CD4-positive, alpha-beta T cell treated with Interleukin-17A for 1 hour (primary cell): ENCODE measurements at places on chromosomes 16 and 17.

GRCh38 chr17:40472733-40473452 is 28.5 kb downstream of the TNS4 start:
- no peak for DNase-seq

GRCh38 chr17:77153472-77153871 is 12.7 kb downstream of the SEC14L1 start:
- DNase-seq: no peak

- no peak for DNase-seq
Observed at GRCh38 chr16:11630046-11630767, 38.0 kb upstream of the SNN start.

- no peak for DNase-seq
Observed at GRCh38 chr16:53414381-53414780, 19.9 kb upstream of the RBL2 start.

- DNase-seq: no peak
Observed at GRCh38 chr16:56632848-56633365, 448 bp downstream of the MT1M start.

- DNase-seq: peak; percentile 83
Observed at GRCh38 chr16:29700253-29700987, 21.4 kb downstream of the QPRT start.

DNA sequence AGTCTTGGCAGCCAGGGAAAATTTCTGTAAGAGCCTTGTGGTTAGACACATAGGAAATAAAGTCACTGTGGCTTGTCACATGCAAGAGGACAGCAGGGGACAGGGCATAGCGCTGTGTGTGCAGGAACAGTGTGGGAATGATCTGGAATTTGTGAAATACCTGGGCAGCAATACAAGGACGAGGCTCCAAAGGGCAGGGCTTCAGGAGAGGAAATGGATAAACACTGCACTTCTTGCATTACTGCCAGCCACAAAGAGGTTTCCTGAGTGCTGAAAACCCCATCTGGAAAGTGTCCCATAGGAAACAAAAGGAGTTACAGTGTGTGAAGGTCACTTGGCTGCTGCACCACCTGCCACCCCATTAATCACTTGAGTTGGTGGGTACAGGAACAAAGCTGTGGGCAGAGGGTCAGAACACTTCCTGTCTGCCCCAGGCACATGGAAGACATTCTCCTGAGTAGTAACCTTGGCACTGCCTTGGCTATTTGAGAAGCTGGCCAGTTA is 12.1 kb upstream of the HP start:
- no peak for DNase-seq

- DNase-seq: no peak
Observed at GRCh38 chr17:4945944-4946280, 2.4 kb downstream of the PFN1 start.

GRCh38 chr17:47252766-47253512 is 688 bp upstream of the ITGB3 start:
- DNase-seq: no peak

- no peak for DNase-seq
Observed at GRCh38 chr17:988561-988960, 8.4 kb upstream of the TIMM22 start.

DNA sequence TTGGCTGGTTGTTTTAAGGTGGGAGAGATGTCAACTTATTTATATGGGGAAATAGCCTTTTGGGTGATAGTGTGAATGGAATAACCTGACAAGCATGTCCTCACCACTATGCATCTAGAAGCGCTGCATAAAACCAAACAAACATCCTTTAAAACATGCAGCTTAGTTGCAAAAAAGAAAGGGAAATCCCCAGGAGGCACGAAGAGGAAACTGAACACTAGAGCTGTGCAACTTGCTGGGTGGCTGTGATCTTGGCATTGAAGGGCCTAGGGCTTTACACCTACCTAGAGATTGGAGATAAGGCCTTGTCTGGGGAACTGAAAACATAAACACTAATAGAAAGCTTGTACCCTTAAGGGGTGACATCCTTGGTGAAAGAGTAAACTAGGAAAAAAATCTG is 7.3 kb downstream of the C16orf54 start:
- DNase-seq: peak; percentile 89

DNA sequence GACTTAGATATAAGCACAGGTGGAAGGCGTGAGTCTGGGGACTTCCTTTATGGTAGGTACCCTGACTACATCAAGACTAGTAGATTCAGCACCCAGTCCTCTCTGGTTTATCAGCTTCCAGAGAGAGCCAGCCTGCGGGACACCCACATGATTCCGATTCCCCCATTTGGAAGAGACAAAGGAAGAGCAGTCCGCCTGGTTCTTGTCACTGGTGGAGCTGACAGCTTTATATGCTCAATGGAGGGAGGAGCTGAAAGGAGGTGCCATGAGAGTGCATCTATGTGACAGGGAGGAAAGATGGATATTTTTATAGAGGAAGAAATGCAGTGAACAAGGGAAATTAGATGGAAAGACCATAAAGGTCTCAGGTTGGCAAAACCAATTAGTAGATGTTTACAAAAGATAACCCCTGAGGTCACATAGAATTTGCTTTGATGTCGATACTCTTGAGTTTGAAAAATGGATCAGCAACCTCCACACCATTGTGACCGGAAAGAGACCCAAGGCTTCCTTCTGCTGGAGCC is 437.7 kb downstream of the PMP22 start:
- no peak for DNase-seq

DNA sequence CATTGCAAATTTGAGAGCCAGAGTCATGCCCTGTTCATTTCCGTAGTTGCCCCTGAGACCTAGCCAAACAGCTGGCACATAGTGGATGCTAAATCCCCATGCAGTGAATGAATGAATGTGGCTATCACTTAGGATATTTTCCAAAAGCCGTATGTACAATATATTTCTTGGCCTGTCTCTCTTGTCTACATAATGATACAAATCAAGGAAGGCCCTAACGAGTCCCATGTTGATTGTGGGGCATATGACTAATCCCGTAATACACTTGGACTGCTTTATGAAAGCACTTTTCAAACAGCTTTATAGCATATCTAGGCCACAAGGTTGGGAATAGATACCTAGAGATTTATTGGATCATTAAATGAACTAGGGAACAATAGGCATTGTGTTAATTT is 478.0 kb downstream of the SLC39A11 start:
- DNase-seq: no peak

DNA sequence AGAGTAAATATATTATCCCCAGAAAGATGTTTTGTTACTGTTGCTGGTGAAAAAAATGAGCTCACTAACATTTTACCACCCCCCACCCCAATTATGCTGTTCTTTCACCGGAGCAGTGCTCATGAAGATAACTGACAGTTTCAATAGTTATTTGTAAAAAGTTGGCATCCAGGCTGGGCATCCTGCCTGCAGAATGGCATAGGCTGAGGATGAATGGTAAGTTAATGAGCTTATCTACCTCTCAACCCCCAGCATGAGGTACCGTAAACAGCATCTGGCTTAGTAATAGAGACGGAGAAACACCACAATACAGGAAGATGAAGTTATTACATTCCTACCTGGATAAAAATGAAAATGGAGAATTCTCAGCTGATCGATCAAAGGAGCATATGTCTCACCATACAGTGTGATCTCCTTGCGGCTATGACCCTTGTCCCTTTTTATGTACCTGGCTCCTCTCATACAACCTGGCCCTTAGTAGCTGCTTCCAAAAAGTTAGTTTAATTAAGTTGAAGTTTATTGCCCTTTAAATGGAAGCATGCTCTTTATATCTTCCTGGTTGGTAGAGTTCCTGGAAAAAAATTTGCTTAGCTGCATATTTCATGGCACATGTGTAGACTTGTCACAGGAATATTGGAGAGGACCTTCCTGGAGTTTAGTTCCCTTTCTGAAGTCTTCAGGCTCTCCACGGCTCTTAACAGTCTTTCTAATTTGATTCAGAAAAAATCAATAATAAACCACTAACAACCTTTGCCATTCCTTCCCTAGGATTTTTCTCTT is 61.2 kb upstream of the MPHOSPH6 start:
- no peak for DNase-seq

GRCh38 chr17:50046667-50047066 is 9.2 kb upstream of the ITGA3 start:
- no peak for DNase-seq

- DNase-seq: no peak
Observed at GRCh38 chr17:17579691-17580090, 11.8 kb downstream of the PEMT start.

GRCh38 chr17:65553646-65554552 is 7.5 kb downstream of the AXIN2 start:
- no peak for DNase-seq

GRCh38 chr17:48295362-48296288 is 134.4 kb downstream of the SKAP1 start:
- DNase-seq: peak; percentile 41

- no peak for DNase-seq
Observed at GRCh38 chr17:11999696-12000095, 2.4 kb upstream of the ZNF18 start.

DNA sequence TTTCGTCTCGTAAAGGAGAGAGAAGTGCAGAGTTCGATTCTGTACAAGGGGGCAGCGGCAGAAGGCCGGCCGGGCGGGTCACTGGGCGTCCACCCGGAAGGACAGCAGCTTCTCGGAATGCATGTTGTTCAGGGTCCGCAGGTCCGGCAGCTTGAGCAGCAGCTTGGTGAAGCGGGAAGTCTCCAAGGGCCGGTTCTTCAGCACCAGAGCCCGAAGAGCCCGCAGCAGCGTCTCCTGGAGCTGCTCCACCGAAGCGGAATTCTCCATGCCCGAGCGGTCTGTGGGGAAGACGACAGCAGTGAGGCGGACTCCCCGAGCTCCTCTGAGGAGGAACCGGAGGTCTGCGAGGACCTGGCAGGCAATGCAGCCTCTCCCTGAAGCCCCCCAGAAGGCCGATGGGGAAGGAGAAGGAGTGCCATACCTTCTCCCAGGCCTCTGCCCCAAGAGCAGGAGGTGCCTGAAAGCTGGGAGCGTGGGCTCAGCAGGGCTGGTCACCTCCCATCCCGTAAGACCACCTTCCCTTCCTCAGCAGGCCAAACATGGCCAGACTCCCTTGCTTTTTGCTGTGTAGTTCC is 7.3 kb downstream of the NR1D1 start:
- DNase-seq: no peak

- peak; percentile 53 for DNase-seq
Observed at GRCh38 chr17:27846042-27846655, 45.8 kb upstream of the NOS2 start.

DNA sequence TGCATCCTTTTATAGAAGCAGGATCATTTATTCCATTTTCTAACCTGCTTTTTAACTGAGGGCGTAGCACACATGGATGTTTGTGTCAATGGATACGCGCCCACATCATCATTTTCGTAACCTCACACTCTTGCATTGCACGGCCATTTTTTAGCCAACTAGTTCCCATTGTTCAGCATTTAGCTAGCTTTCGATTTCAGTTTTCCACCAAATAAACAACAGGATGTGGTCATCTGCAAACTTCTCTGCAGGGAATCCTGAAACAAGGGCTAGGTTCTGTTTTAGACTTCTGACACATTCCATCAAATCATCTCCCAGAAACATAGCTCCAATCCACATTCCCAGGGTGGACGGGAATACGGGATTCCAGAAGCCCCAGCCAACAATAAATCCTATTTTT is 6.4 kb downstream of the CYB561 start:
- peak; percentile 68 for DNase-seq

GRCh38 chr17:9402590-9403199 is 172.9 kb downstream of the STX8 start:
- peak; percentile 41 for DNase-seq

DNA sequence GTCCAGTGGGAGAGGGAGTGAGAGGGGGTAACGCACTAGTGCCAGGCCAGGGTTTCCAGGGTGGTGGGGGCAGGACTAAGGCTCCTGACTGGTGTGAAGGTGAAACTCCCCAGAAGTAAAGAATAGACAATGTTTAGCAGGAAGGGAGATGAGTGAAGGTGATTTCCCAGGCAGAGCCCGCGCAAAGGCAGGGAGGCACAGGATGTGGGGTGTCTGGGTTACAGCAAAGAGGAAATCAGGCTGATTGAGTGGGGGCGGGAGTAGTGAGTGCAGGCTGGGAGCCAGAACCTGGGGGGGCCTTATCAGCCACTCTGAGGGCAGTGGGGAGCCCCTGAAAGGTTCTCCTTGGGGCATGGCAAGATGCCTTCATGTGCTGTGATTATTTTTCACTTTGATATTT is 167.5 kb downstream of the UTP18 start:
- DNase-seq: peak; percentile 83

DNA sequence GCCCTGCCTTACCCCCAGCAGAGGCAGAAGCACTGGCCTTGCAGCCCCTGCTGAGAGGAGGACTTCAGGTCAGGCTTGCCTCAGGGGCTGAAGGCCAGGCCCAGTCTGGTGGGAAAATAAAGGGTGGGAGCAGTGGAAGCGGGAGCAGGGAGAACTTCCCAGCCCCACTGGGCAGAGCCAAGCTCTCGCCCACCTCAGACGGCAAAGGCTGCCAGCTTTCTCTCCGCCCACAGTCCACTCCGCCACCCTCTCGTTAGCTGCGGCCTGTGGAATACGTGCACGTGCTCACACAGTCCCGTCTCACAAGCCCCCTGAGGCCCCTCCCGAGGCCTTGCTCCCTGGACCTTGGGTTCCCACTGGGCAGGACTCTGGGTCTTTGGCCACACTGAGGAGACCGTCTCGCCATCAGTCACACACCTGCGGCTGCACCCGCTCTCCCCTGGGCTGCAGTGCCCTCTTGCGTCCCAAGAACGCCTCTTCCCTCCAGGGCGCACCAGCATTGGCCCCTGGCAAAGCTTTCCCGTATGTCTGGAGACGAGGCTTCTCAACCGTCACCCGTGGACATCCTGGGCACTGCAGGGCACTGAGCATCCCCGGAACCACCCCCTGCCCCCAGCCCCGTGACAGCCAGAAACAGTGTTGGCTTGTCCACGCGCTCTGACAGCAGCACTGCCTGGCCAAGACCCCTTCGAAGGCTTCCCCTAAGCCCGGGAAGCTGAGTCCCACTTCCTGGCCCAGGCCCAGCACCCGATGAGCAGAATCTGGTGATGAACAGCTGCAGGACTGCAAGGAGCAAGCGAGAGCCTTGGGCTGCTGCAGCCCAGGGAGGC is 8.3 kb downstream of the MRPL28 start:
- DNase-seq: peak; percentile 80

DNA sequence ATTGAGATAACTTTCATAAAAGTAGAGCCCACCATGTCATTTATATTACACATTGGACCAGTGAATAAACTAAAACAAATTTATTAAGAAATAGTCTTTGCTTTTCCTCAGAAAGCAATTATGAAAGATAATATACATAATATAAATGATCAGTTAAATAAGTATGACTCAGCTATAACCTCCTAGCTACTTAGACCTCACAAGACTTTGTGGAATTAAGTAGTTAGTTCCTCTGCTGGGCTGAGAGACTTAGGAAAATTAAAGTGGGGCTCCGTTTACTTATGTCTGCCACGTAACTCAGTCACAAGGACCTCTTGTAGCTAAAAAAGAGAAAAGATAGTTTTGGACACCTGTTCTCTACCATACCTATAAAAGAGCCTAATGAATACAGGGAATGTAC is 76.9 kb downstream of the MRTFB start:
- no peak for DNase-seq

- no peak for DNase-seq
Observed at GRCh38 chr17:68963958-68964357, 8.8 kb upstream of the ABCA8 start.

DNA sequence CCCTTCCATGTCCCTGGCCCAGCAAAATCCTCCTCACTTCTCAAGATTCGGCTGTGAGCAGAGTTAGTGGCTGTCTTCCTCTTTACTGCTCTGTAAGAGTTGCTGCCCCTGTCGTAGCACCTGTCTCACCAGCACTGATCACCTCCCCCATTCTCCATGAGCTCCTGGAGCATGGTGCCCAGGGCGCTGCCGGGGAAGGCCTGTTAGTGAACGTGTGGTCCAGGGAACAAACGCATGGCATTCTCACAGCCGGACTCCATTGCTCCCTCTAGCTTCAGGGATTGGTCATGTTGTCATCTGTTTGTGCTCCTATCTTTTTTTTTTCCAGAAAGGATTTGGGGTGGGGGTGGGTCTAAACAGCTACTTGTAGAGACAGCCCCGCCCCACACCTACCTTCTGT is 141.2 kb downstream of the CMIP start:
- DNase-seq: no peak
